Activated CD8-positive, alpha-beta memory T cell treated with anti-CD3 and anti-CD28 coated beads, Interleukin-2, amount 50 U/mL, for 4 hours (primary cell): ENCODE measurements at places on chromosomes 1 and 21.
A peak's percentile ranks its signal among the peaks of the same experiment; 100 is the strongest.

DNA sequence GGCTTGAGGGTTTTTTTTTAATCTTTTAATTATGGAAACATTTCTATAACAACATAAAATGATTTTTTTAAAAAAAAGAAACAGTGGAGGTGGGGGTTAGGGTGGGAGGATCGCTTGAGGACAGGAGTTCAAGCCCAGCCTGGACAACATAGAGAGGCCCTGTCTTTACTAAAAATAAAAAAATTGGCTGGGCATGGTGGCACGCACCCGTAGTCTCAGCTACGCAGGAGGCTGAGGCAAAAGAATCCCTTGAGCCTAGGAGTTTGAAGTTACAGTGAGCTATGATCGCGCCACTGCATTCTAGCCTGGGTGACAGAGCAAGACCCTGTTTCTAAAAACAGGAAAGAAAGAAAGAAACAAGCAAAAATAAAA lies 32.2 kb upstream of the RNF11 start:
- no peak for DNase-seq

DNA sequence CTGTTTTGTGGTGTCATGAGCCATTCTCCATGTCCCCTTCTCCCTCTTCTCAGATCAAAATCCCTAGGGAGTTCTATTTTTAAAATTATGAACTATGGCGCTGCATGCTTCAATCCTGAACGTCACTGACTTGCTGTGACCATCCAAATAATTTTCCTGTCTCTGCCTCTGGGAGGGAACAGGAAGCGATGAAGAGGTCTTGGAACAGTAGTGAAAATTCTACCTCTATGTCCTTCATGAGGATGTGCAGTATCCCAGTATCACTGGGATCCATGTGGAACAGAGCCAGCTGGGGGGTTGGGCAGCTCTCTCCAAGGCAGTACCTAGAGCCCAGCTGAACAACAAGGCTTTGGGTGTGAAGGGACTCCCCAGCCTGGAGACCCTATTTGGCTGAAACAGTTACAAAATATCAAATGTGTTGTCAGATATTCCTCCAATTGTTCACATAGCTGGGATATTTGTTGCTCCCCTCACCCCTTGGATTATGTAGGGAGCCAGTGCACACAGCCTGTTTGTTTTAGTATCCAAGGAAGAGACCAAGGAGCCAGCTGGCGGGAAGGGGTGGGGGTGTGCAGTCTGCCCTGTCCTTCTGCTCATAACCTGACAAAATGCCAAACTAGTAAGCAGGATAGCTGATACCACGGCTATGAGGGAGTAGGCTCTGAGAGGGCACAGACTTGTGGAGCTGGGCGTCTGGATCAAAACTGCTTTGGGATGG lies 7.6 kb downstream of the DCLRE1B start:
- no peak for DNase-seq

DNA sequence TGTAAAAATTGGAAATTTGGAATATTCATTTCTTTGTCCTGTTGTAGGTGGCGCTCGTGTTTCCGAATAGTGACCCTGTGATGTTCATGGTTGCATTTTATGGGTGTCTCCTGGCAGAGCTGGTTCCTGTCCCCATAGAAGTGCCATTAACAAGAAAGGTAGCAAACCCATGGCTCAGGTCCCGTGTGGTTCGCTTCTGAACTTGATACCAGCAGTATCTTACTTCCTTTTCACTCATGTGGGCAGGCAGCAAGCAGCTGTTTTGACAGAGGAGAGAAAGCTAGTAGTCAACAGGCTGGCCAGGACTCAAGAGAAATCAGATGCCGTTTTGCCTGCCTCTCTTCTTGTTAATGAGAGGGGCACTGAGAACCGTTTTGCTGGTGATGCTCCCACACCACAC lies 72.8 kb downstream of the S100B start:
- DNase-seq: no peak

GRCh38 chr1:30764939-30765555 lies 7.5 kb upstream of the LAPTM5 start:
- DNase-seq: no peak

DNA sequence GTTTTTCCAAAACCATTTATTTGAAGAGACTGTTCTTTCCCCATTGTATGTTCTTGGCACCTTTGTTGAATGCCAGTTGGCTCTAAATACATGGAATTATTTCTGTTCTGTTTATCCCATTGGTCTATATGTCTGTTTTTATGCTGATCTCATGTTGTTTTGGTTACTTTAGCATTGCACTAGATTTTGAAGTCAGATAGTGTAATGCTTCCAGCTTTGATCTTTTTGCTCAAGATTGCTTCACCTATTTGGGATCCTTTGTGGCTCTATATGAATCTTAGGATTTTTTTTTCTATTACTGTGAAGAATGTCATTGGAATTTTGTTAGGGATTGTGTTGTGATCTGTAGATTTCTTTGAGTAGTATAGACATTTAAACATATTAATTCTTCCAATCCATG lies 139.2 kb upstream of the GPR52 start:
- DNase-seq: no peak

GRCh38 chr1:229758101-229759036 lies 132.3 kb downstream of the URB2 start:
- no peak for DNase-seq

- DNase-seq: no peak
These were observed 463.9 kb downstream of the OMA1 start for GRCh38 chr1:58082596-58082995.

DNA sequence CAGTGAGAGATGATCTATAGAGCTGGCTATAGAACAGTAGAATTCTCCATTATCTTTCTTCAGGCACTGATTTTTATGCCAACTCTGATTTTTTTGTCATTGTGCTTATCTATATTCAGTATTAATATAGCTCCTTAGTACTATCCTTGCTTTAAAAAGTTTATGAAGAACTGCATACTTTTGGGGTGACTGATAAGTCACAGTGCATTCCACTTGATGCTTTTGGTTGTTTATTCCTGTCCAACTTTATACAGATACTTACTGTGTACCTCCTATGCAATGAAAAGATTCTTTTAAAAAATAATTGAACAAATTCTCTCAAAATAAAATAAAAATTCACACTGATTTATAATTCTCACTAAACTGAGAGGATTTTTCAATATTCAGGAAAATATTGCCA lies 71.6 kb downstream of the COL24A1 start:
- DNase-seq: no peak

DNA sequence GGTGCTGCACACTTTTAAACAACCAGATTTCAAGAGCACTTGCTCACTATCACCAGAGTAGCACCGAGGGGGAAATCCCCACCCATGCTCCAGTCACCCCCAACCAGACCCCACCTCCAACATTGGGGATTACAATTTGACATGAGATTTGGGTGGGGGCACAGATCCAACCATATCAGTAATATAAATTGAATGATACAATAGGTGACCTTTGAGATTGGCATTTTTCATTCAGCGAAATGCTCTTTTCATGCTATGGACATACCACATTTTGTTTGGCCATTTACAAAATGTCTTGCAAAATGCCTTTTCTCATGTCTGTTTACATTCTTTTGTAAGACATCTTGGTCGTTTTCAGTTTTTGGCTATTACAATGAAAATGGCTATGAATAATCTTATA lies 23.9 kb downstream of the RYR2 start:
- DNase-seq: no peak

GRCh38 chr1:9615316-9616063 lies 26.8 kb downstream of the TMEM201 start:
- DNase-seq: peak; percentile 57

DNA sequence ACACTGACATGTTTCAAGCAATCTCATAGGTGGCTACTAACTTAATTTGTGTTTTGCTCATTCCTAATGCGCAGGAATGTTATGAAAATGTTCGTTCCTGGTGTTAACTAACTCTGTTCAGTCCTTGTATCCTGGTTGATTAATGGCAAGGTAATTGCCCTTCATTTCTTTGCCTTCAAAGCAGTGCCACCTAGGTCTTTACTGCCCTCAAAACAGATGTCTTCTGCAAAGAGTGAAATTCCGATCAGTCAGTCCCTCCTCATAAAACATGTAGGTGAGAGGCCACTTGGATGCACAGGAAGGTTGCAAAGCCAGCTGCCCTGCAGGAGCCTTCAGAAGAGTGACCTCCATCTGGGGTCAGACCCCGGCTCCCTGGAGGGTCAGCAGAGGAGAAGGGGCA lies 179.4 kb downstream of the KIF26B start:
- no peak for DNase-seq

- DNase-seq: no peak
These were observed 340.0 kb upstream of the DUSP10 start for GRCh38 chr1:222081859-222082258.

- no peak for DNase-seq
These were observed 15.5 kb downstream of the LBR start for GRCh38 chr1:225412321-225412720.

- no peak for DNase-seq
These were observed 22.0 kb downstream of the SMAP2 start for GRCh38 chr1:40395190-40396175.
